Activated CD4-positive, alpha-beta T cell treated with anti-CD3 and anti-CD28 coated beads for 48 hours (primary cell): ENCODE measurements at places on chromosomes 11 and 22.
A peak's percentile ranks its signal among the peaks of the same experiment; 100 is the strongest.

GRCh38 chr11:33668468-33668825 is 32.2 kb downstream of the C11orf91 start:
- DNase-seq, result no peak

DNA sequence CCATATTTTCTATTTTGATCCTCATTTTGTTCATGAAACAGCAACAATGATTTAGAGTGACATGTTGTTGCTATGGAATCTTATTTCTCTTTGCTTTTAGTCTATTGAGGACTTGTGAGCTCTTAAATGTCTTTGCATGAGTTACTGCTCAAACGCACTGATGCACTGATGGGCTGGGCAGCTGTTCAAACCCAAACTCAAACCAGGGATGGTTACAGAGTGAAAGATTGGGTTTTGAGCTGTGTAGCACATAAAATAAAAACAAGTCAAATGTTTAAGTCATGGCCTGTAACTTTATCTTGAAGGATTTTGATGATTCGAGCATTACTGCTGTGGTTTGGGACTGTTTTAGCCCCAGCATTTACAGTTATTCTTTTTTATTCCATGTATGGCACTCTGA is 20.1 kb upstream of the NCAM1 start:
- DNase-seq, result no peak

DNA sequence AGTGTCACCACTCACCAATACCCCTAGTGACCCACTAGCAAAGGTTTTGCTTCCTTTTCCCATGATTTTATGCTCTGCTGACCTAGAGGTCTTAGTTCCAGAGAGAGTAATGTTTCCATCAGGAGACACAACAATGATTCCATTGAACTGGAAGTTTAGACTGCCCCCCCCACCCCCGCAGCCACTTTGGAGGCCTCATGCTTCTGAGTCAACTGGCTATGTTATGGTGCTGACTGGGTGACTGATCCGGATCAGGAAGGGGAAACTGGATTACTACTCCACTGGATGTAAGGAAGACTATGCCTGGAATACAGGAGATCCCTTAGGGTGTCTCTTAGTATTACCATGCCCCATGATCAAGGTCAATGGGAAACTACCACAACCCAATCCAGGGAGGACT is 633.6 kb downstream of the OPCML start:
- DNase-seq, result no peak

DNA sequence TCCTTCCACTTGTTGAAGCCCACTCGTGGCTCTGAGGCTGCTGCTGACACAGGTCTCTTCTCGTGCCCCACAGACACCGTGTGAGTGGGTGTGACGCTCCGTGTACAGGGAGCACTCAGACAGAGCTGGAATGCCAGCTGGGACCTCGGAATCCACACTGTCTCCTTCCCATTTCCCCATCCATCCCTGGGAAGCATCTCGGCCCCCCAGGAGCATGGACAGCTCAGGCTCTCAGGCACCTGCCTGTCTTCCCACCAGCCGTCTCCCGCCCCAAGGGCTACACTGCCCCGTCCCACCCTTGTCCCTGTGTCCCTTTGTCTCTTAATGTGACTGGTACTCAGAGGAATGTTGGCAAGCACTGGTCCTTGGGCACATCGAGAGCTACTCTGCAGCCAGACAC is 63.8 kb downstream of the ARHGAP8 start:
- no peak for DNase-seq

DNA sequence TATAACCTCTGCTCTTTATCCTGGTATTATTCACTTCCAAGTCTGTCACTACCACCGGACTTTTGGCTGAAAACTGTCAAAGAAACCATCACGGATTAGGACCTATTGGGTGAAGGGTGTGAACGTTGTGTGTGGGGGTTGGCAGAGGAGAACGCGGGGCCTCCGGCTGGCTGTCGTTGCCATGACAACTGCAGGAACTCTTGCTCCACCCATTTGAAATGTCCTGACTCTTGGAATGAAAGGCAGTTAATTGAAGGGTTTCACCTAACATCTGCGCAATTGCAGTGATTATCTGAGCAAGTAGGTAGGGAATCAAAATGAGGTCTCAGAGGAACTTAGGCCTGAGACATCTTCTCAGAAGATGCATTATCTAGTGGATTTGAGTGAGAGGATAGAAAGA is 60.9 kb upstream of the CLMP start:
- DNase-seq, result no peak

- DNase-seq, result no peak
Measured at GRCh38 chr11:80346353-80347059, 905.7 kb upstream of the TENM4 start.

DNA sequence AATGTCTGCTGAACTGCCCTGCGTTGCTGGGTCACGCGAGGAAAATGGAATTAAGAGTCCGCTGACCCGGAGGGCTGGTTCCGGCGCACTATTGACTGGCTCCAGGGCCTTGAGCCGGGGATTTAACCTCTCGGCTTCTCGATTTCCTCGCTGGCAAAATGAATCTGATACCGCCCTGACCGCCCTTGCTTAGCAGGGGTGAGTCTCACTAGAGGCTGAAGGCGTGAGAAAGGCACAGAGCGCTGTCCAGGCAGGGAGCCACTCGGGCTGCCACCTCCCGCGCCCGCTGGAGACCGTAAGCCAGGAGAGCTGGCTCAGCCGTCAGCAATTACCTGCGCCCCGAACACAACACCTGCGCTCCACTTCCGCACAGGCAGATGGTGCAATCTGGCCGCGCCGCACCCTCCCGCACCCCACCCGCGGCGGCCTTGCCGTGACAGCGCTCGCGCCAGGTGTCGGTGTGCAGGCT is 65.6 kb downstream of the BUD13 start:
- no peak for DNase-seq

- peak; percentile 73 for DNase-seq
Measured at GRCh38 chr11:72091292-72091691, 10.6 kb downstream of the LRRC51 start.

- DNase-seq, result no peak
Measured at GRCh38 chr11:106208760-106209159, 131.3 kb downstream of the AASDHPPT start.

- DNase-seq, result no peak
Measured at GRCh38 chr11:124277207-124277606, 21.0 kb downstream of the OR8G5 start.

GRCh38 chr22:36386900-36387708 is 663 bp downstream of the MYH9 start:
- DNase-seq, result peak; percentile 74

- DNase-seq, result no peak
Measured at GRCh38 chr11:16989554-16989953, 24.7 kb downstream of the PLEKHA7 start.

- no peak for DNase-seq
Measured at GRCh38 chr11:45481026-45481425, 184.4 kb downstream of the CHST1 start.

GRCh38 chr11:69869311-69869939 is 50.2 kb upstream of the FGF3 start:
- no peak for DNase-seq

- no peak for DNase-seq
Measured at GRCh38 chr22:27311698-27312550, 489.6 kb downstream of the MN1 start.

DNA sequence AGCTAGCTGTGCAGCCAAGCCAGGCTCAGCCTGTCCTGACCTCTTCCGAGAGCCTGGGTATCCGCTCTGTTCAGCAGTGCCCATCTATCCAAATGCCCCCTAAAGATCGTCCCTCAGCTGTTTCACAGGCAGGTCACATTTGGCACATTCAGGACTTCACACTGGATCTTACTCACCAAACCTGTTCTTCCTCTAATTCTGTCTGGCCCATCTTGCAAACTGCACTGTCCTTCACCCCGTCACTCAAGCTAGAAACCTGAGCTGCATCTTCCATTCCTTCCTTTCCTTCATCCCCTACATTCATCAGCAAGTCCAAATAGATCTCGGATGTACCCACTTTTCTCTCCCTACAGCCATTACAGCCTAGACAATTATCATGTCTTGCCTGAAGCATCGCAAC is 60.7 kb upstream of the CSNK2A3 start:
- DNase-seq, result no peak

DNA sequence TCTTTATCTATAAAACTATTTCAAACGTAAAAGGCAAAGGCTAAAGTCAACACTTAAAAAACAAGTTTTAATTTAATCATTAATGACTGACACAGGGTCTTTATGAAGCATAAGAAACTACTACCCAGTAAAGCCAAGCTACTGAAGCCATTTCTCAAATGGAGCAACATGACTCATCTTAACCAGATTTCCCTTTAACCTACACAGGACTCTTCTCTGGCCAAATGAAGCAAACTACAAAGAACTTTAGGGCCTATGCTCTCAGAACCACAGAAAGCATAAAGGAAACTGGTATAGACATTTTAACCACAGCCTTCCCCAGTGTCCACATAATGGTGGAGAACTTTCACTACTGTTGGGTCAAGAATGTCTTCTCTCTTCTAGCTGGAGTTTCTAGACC is 34.7 kb downstream of the ALG9 start:
- DNase-seq, result no peak

GRCh38 chr11:133386262-133386661 is 146.0 kb downstream of the OPCML start:
- no peak for DNase-seq

DNA sequence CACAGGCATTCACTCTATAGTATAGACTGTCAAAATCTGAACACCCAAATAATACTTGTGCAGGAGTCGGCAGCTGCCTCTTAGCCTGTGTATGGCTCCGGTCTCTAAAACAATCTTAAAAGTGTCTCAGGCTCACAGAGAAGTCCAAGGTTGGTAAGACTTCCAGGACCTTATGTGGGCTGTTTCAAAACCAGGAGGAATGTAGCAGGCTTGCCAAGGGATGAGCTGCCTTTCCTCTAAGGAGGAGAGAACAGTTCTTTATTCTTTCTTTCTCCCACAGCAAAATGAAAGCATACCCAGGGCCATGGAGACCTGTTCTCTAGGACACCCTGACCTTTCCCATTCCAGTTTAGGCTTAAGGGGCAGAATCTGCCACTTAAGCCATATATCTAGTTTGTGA is 176.5 kb downstream of the TRPC6 start:
- no peak for DNase-seq

DNA sequence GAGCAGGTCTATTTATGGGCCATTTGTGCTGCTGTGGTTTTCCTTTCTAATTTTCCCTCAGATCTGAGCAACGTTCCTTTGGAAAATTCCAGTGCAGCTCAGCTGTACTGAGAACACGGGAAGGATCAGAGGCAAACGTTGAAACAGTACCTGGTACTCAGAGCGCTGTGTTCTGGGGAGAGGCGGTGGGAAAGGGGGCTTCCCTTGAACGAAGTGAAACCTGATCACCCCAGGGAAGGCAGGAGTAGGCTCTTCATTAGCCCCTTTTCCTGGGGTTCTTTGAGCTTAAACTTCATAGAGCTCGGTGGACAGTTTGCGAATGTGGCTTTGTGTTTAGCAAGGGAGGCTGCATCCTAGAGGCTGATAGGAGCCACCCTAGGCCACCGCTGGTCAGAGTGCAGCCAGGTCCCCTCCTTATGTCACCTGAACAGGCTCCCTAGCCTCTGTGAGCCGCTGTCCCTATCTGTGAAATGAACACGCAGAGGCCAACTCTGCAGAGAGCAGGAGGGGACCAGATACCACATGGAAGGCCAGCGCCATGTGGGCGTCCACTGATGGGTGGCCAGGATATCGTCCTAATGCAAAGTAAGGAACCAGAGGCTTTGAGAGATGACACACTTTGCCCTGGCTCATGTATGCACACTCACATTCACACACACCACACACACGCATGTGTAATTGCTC is 1464.8 kb downstream of the BRD1 start:
- no peak for DNase-seq

GRCh38 chr22:27991586-27992293 is 72.7 kb upstream of the PITPNB start:
- DNase-seq, result no peak

GRCh38 chr11:124983674-124984511 is 29.9 kb downstream of the CCDC15 start:
- DNase-seq, result no peak

- DNase-seq, result peak; percentile 15
Measured at GRCh38 chr11:124644426-124645280, 22.0 kb downstream of the TBRG1 start.

DNA sequence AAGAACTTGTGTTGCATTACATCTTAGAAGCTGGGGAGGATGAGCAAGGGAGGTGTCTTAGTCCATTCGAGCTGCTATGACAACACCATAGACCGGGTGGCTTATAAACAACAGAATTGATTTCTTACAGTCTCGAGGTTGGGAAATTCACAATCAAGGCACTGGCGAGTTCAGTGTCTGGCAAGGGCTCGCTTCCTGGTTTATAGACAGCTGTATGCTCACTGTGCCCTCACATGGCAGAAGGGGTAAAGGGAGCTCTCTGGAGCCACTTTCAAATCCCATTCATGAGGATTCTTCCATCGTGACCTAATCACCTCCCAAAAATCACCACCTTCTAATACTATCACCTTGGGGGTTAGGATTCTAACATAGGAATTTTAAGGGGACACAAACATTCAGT is 150.0 kb upstream of the NECTIN1 start:
- DNase-seq, result no peak

DNA sequence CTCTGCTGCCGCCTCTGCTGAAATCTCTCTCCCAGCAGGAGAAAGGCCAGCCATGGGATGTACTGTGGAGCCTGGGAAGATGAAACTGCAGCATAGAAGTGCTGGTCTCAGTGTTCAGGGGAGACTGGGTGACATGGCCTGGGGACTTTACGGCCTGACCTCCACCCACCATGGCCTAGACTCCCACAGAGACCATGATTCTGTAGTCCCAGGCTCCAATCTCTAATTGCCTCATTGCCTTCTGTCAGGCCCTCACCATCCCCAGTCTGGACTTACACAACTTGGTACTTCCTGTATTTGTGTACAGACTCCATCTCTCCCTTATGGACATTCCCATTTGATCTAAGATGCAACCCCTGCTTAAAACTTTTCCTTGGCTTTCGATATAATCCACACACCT is 43.1 kb downstream of the TRAF6 start:
- no peak for DNase-seq

GRCh38 chr11:78800096-78800690 is 225.5 kb upstream of the NARS2 start:
- DNase-seq, result no peak
